ENCODE measurements at places on chromosomes 4 and X.

DNA sequence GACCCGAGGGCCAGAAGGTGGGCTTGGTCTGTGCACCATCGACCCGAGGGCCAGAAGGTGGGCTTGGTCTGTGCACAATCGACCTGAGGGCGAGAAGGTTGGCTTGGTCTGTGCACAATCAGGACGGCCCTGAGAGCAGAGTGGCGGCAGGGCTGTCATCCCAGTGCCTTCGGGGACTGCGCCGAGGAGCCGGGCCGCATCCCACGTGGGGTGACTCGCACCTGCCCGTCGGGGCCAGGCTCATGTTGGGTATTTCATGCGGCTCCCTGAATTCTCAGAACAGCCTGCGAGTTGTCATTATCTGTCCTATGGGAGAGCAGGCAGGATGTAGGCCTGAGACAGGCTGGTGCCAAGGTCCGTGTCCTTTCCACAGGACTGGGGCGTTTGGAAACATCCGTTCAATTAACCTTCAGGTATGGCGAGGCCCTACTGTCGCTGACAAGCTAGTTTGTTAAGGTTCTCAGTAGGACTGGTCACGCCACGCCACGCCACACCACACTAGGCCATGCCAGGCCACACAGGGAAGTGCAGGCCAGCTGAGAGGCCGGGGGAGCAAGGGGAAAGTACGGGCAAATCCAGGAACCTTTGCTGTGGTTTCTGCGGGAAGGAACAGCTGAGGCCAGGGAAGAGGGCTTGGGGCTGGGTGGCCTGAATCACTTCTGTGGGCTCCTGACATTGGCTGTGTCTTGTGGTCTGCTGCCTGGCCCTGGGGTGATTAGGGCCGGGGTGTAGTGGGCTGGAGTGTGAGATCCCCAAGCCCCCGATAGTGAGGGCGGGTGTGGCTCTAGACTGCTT is 182.9 kb downstream of the AFAP1 start:
- no peak for DNase-seq

DNA sequence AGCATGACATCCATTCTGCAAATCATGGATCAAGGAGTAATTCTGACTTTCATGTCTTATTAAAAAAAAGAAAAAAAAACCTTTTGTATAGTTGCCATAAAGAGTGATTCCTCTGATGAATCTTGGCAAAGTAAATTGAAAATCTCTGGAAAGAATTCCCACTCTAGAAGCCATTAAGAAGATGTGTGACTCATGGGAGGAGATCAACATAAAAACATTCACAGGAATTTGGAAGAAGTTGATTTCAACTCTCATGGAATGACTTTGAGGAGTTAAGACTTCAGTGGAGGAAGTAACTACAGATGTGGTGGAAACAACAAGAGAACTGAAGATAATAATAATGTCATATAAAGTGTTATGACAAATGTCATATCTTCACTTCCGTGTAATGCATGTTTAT is 204.2 kb downstream of the PABPC4L start:
- DNase-seq: no peak

GRCh38 chrX:138788771-138789170 is 77.3 kb upstream of the FGF13 start:
- no peak for DNase-seq

GRCh38 chr4:87087015-87087414 is 133.4 kb downstream of the KLHL8 start:
- DNase-seq: no peak

DNA sequence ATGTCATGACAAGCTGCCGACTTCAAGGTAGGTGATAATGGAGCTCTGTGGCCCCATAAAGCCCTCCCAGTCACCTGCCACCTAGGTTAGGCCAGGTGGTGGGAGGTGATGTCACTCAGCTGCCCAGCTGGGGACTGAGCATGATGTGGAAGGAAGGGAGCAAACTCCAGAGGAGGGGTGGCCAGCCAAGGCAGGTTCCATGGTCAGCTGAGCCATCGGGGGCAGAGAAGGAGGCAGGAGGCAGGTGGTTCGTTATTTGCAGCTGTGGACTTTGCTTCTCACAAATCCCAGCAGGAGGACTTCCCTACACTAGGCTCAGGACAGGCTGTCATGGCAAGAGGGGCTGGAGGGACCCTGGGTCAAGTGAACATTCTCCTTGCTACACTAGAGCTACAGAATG is 2.1 kb downstream of the CCDC120 start:
- DNase-seq: no peak

GRCh38 chr4:138939960-138940359 is 75.6 kb upstream of the NOCT start:
- DNase-seq: no peak

DNA sequence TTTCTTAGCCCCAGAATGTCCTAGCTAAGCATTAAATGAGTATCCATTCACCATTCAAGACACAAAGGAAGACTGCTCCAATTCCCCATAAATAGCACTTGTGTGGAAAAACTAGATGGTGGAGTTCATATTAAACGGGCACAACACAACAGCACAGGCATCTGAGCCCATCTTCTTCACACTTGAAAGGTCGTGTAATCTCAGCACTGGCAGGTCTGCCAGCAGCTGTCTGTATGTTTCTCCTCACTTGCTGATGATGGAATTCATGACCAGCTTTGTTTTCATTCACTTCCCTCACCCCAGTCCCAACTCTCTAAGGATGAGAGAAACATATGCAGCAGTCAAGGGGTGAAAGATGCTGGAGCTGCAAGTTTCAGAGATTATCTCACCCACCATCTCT is 148.7 kb downstream of the AFAP1 start:
- DNase-seq: no peak

DNA sequence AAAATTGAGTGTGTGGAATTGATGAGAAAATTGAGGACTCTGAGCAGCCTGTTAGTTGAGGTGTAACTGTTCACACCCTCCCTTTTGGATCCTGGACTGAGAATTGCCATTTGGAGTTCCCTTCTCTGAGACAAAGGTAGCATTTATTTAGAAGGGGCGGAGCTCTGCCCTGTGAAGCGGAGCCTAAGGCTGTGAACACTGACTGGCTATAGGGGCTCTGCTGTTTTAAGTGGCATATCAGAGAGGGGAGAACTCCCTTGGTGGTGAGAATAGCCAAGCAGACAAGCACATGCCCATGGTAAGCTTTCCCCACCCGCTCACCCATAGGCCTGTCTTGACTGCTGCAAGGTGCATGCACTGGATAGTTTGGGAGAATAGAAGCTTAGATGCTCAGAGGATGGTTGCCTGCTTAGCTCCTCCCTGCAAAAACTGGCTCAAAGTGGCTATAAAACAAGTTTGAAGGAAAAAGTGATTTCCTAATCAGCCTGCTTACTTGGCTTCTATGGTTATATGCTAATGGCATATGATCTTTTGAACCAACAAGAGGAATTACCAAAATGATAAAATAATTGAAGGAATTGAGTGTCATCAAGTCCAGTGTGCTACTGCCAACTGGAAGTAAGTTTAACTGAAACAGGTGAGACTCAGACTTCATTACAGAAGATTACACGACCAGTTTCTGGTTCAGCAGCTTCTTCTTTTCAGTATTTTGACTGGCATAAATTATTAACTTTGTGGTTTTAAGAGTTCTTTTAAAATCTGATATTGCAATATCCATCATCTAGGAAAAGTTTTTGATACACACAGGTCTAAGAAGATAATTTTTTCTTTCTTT is 108.4 kb downstream of the AFF1 start:
- no peak for DNase-seq

GRCh38 chr4:168593399-168593798 is 96.5 kb downstream of the PALLD start:
- DNase-seq: no peak

- DNase-seq: no peak
Observed at GRCh38 chrX:20061855-20062254, 54.9 kb downstream of the MAP7D2 start.

DNA sequence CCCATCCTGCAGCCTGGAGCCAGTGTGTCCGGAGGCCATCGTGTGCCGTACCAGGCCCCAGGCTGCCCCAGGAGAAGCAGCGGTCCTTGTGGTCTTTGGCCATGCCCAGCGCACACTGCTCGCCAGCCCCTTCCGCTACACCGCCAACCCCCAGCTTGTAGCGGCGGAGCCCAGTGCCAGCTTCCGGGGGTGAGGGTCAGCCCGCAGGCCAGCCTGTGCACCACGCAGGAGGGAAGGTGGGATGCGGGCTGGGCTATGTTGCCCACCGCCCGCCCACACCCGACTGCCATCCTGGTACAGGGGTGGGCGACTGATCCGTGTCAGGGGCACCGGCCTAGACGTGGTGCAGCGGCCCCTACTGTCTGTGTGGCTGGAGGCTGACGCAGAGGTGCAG is 7.6 kb upstream of the SRPK3 start:
- DNase-seq: no peak

DNA sequence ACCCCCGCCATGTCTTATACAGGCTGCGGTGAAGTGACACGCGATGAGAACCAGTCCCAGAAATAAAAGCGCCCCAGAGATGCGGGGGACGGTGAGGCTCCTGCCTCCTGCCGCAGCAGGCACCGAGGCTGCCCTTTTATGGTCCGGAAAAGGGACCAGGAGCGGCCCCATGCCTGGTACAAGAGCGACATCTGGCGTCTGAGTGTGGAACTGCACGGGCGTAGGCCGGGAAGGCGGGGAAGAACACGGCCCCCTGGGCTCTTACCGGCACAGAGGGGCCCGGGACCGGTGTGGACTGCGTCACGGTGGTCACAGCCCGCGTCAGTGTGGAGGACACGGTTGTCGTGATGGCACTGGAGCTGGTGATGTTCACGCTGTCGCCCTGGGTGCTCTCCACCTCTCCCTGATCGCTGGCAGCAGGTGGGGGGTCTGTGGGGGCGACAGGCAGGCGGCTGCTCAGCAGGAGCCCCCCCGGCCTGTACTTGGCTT is 8.9 kb upstream of the RENBP start:
- peak; percentile 76 for DNase-seq

GRCh38 chrX:13053171-13053570 is 8.8 kb upstream of the FAM9C start:
- no peak for DNase-seq

DNA sequence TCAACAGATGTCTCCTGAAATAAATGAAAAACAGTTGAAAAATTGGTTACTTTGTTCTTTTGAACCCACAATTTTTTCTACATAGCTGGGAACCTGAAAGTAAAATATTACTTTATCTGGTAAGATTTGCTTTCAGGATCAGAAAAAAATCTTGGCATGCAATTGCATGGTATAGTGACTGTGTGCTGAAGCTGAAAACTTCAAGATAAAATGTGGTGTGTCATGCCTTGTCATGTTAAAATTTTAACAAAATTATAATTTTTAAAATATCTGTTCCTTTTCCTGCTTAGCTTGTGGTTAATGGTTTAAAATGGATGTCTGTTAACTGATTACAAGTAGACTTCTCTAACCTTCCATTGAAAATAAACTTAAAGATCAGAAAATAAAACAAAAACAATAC is 904.8 kb downstream of the PDHA2 start:
- no peak for DNase-seq

GRCh38 chr4:158895797-158896576 is 127.2 kb downstream of the FNIP2 start:
- DNase-seq: no peak

GRCh38 chr4:113935190-113935589 is 44.3 kb downstream of the ARSJ start:
- no peak for DNase-seq

GRCh38 chr4:6044805-6045204 is 26.6 kb upstream of the C4orf50 start:
- DNase-seq: no peak

- DNase-seq: no peak
Observed at GRCh38 chr4:131609039-131609438, 1540.1 kb upstream of the PCDH10 start.

- DNase-seq: no peak
Observed at GRCh38 chr4:110119337-110119736, 79.1 kb downstream of the ELOVL6 start.

DNA sequence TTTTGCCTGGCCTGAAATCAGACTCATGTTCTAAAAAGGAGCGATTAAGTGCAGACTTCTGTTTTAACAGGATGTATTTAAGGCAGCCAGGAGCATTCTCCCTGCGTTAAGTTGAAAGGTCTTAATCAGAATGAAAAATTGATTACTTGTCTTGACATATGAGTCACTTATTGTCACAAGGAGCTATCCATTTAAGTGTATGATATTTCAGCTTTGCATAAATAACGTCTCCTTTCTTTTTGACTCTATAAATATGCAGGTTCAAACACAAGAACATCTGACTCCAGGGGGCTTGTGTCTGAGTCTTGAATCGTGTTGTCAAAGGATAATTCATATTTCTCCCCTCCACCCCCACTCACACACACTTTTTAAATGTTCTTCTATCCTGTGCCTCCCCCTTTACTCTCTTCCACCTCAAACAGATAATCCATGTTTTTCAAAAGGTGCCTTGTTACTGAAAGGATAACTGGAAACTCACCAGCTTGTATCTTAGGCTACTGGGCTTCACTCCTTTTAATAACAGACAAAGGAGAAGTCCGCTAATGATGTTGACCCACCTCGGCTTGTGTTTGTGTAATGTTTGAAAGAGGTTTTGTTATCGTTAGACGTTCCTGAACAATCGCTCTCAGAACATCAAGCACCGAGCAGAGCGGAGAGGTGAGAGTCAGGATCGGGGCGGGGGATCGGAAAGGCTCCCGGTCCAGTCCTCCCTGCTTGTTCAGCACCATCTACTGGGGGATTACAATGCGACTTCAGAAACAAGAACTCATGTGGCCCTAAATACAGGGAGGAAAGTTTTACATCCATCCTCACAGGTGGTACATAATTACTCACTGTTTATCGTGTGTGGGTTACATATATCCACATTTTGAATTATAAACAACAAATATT is 107.5 kb upstream of the RPL34 start:
- DNase-seq: peak; percentile 19

GRCh38 chr4:25813448-25814106 is 49.2 kb downstream of the SEL1L3 start:
- DNase-seq: no peak

- no peak for DNase-seq
Observed at GRCh38 chrX:34632384-34632783, 24.7 kb downstream of the TMEM47 start.

- no peak for DNase-seq
Observed at GRCh38 chr4:80532674-80533333, 197.3 kb downstream of the CFAP299 start.

- no peak for DNase-seq
Observed at GRCh38 chr4:139153411-139154133, 23.4 kb downstream of the ELF2 start.

DNA sequence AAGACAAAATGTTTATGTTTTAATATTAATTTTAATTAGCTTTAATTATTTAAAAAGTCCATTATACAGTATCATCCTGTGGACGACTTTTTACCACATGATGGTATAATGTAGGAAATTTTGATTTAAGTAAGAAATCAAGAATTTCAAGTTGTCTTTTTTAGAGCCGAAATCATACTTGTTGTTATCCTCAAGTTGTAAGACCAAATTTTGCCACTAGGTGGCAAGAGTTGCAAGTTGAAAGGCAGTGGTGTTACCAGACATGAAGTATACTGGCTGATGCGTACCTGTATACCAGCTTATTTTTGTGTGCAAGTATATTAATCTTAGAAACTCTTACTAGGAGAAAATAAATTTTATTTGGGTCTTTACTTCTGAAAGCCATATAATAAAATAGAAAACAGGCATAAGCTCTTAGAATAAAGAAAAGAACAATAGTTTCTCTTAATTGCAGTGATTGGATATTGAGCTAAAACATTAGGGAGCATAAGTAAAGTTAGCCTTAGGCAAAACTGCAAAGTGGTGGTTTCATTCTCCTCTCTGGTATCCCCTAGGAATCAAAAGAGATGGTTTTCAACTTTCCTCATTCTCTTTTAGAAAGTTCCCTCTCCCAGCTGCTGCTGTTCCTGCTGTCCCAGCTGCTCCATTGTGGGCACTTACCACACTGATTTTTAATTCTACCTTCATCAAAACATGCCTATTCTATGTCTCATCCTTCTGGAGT is 118.0 kb upstream of the WDFY3 start:
- no peak for DNase-seq

All from CD4-positive, alpha-beta T cell (primary cell).